Stimulated activated naive CD4-positive, alpha-beta T cell (primary cell): ENCODE measurements at places on chromosomes 6 and 20.

DNA sequence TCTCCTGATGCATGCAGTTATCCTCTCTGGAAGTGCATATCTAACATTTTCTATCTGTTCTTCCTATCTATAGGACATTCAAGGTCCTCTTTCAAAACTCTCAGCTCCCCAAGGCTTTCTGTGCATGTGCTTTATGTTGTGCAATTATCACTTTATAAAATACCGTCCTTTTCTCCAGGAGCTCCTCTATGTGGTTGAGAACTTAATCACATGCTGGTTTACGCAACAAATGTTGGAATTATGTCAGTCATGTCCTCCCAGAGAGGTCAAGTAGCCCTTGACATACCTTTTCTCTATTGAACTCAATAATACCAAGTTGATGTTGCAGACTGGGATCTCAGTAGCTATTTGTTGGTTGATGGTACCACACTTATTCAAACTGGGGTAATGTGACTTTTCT, 388.4 kb downstream of the BTBD3 start:
- no peak for DNase-seq

DNA sequence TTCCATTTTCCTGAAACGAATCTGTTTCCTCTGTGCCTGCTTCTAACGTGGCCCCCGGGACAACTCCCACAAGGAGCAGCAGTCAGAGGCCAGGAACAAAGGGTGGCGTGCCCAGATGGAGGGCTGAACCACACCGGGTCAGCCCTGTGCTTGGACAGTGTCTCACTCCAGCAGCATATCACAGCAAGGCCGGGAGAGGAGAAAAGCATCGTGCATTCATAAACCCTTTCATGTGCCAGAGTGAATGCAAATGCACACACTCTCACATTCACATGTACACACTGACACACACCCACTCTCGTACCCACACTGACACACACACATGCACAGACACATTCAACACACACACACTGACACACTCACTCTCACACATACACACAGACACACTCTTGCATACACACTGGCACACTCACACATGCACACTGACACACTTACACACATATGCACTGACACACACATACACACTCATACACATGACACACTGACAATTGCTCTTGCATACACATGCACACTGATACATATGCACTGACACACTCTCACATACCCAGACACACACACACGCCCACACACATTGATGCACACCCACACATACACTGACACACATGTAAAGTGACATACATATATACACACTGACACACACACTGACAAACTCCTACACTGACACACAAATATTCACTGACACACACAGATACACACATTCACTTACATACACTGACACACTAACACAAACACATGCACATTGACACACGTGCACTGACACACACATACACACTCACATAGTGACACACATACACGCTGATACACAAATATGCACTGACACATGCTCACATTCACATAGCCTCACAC, 237.0 kb downstream of the LRFN2 start:
- DNase-seq: no peak

DNA sequence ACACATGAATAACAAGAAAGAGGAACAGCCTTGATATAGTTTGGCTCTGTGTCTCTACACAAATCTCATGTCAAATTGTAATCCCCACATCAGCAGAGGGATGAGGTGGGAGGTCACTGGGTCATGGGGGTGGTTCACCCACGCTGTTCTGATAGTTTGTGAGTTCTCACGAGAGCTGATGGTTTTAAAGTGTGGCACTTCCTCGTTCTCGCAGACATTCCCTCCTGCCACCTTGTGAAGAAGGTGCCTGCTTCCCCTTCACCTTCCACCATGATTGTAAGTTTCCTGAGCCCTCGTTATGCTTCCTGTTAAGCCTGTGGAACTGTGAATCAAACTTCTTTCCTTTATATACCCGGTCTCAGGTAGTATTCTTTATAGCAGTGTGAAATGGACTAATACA, 13.1 kb downstream of the SRPK1 start:
- no peak for DNase-seq

DNA sequence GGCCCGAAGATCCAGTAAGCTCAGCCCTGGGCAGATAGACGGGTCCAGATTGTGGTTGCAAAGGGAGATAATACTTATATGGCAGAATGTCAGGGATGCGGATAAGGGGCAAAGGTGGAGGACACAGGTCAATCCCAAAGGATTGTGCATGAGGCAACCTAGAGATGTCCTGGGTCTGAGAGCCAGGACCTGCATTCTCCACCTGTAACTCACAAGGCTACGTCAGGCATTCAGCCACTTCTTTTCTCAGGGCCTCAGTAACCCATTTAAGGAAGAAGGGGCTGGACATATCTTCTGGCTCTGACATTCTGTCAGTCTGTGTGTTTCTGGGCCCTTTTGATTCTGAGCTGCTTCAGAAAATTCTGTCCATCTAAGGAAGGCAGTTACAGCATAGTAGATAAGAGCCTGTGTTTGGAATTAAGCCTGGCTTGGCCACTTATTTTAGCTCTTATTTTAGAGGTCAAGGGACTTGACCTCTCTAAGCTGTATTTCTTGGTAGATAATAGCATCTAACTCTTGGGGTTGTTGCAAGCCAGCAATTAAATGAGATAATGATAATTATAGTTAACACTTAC, 40.2 kb downstream of the CNBD2 start:
- no peak for DNase-seq

GRCh38 chr6:19812512-19813119, 24.6 kb upstream of the ID4 start:
- no peak for DNase-seq

GRCh38 chr6:31907158-31907813, 5.4 kb upstream of the ZBTB12 start:
- DNase-seq: no peak

DNA sequence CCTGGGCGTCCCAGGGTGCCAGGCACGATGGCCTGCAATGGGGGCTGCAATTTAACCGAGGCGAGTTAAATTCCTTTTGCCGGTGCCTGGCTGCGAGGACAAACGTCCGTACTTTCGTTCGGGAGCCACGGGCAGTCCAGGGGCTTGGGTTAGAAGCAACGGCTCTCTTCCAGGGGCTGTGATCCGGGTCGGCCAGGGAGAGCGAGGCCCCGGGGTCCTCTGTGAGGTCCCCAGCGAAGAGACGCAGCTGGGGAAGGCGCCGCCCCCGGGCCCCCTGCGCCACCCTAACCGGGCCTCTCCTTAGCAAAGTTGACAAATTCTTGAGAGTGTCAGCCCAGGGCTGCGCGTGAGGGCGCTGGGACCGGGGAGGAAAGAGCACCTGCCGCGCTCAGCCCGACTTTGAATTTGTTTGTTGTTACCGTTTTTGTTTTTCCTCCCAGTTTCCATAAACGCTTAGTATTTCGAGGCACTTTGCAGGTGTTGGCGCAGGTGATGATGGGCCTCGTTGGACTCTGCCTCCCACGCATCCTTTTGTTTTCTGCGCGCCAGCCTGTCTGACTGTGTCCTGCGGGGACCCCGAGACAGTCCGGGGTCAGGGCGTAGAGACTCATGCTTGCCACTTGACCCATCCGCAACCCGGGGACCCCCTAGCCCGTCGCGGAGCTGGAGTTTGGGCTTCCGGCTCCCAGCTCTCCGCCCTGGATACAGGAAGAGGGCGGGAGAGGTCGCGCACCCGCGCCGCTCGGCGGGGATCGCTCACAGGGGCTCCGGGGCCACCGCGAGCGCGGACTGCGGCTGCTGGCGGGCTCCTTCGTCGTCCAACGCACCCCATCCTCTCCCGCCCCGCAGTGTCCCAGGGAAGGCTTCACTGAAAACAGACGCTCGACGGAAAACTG, 5.8 kb downstream of the OLIG3 start:
- DNase-seq: no peak

- DNase-seq: no peak
Observed at GRCh38 chr6:169962604-169963469, 211.4 kb downstream of the ERMARD start.
